ENCODE measurements at places on chromosomes 12 and 14. TPM values are rescaled to one million over a fixed set of nuclear protein-coding genes. Genes with fewer than 3 reads are reported as not detected.

The NGB gene
- total RNA-seq = not detected

The GLIPR1 gene
- 38.5 TPM for total RNA-seq

The SRRM4 gene
- total RNA-seq = not detected

The MYO1A gene
- 0.31 TPM for total RNA-seq

The GLIPR1L1 gene
- not detected for total RNA-seq

The KRT82 gene
- total RNA-seq = not detected

The KRT85 gene
- total RNA-seq = not detected

The RNF212B gene
- not detected for total RNA-seq

The SYNDIG1L gene
- not detected for total RNA-seq

The KLHL33 gene
- not detected for total RNA-seq

- no peaks in the 10 kb centered on the region for H3K27me3 ChIP-seq
- H3K27ac ChIP-seq = no peak overlapping the region
- H3K4me3 ChIP-seq = no peak overlapping the region
Measured at GRCh38 chr14:85391892-85392291, 138.1 kb upstream of the FLRT2 start.

- H3K27me3 ChIP-seq = no peaks in the 10 kb centered on the region
- peaks cover 4% of the 10 kb centered on the region for H3K36me3 ChIP-seq
- H3K4me3 ChIP-seq = no peak within 1 kb of the TSS
- H3K4me1 ChIP-seq = peaks cover 5% of the 10 kb centered on the region
Measured at GRCh38 chr14:103928011-103928890, at the start of gene TDRD9. Gene TDRD9, plus strand, starts transcription at chr14:103928456. Its CDS starts 54 bp downstream, at chr14:103928510.

DNA sequence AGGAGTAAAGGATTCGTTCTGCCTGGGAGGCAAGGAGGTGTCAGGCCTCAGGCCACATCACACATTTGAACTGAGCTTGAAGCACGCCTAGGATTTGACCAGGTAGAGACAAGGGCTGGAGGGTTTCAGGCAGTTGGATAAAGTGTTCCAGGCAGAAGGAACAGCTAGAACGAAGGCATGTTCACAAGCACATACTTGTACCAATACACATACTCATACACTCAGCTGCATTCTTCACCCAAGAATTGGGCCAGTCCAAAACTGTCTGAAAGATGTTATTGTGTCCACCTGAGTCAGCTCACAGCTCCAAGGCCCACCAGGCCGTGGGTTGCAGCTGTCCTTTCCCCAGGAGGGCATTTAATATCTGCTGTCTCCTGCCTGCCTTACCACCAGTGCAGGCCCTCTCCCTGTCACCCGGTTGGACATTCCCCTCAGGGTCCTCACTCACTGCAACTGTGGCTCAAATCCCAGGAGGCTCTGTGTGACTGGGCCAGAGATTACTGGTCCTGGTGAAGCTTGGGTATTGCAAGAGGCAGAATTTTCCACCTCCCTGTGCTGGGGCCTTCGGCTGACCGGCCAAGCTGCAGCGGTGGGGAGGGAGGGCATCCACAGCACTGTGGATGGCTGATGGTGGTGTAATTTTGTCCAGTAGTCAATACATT, 12.8 kb upstream of the AQP2 start:
- no peak for DNase-seq
- H3K4me3 ChIP-seq = no peak overlapping the region
- H3K4me1 ChIP-seq = peaks cover 15% of the 10 kb centered on the region
- H3K27ac ChIP-seq = no peak overlapping the region

DNA sequence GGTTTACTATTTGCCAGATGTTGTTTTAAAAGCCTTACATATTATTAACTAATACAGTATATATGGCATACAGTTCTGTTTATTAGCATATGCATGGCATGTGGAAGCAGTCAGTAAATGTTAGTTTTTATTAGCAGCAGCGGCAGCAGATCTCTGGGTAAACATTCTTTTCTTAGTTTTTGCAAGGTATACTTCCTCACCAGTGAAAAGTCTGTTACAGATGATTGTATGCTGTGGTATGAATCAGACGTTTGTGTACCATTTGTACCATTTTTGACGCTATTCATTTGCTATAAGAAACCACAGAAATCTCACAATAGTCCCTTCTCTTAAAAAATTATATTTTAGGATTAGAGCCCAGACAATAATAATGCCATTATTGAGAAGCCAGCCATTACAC, 17.8 kb downstream of the STK38L start:
- no peaks in the 10 kb centered on the region for H3K27me3 ChIP-seq
- no peak overlapping the region for H3K4me3 ChIP-seq
- H3K36me3 ChIP-seq = no peaks in the 10 kb centered on the region
- DNase-seq = no peak
- H3K4me1 ChIP-seq = no peaks in the 10 kb centered on the region
- no peak overlapping the region for H3K27ac ChIP-seq

DNA sequence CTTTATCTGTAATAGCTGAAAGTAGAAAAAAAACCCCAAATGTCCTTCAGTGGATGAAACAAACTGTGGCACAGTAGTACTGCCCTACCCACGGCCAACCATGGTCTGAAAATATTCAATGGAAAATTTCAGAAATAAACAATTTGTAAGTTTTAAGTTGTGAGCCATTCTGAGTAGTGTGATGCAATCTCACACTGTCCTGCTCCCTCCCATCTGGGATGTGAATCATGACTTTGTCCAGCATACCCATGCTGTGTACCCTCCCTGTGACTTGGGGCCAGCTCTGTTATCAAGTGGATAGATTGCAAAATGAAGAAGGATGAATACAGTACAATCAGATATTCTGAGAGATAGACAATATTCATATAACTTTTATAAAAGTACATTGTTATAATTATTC, 106.2 kb downstream of the SMOC1 start:
- H3K27ac ChIP-seq = peak overlapping the region; percentile 23
- H3K4me1 ChIP-seq = peaks cover 33% of the 10 kb centered on the region
- H3K27me3 ChIP-seq = no peaks in the 10 kb centered on the region
- H3K36me3 ChIP-seq = peaks cover 12% of the 10 kb centered on the region

GRCh38 chr12:69404851-69405565, 45.5 kb downstream of the YEATS4 start:
- DNase-seq = no peak
- H3K36me3 ChIP-seq = no peaks in the 10 kb centered on the region
- H3K4me1 ChIP-seq = peaks cover 20% of the 10 kb centered on the region
- peak overlapping the region; percentile 72 for H3K27ac ChIP-seq

DNA sequence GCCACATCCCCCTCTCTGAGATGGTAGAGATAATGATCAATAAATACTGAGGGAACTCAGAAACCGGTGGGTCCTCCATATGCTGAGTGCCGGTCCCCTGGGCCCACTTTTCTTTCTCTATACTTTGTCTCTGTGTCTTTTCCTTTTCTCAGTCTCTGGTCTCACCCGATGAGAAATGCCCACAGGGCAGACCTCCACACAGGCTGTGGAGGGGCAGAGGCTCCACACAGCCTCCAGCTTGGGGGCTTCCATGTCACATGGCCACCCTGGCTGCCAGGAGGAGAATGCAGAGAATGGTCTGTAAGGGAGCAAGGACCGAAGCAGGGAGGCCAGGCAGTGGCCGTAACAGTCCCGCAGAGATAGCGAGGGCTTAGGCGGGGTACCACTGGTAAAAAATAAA, 105.9 kb downstream of the NTF3 start:
- no peak overlapping the region for H3K4me3 ChIP-seq
- no peaks in the 10 kb centered on the region for H3K27me3 ChIP-seq
- H3K27ac ChIP-seq = no peak overlapping the region
- DNase-seq = no peak

GRCh38 chr14:70995671-70996070, 88.4 kb downstream of the PCNX1 start:
- no peak overlapping the region for H3K4me3 ChIP-seq
- H3K27ac ChIP-seq = no peak overlapping the region
- peaks cover 8% of the 10 kb centered on the region for H3K4me1 ChIP-seq
- no peaks in the 10 kb centered on the region for H3K36me3 ChIP-seq
- DNase-seq = peak; percentile 14

DNA sequence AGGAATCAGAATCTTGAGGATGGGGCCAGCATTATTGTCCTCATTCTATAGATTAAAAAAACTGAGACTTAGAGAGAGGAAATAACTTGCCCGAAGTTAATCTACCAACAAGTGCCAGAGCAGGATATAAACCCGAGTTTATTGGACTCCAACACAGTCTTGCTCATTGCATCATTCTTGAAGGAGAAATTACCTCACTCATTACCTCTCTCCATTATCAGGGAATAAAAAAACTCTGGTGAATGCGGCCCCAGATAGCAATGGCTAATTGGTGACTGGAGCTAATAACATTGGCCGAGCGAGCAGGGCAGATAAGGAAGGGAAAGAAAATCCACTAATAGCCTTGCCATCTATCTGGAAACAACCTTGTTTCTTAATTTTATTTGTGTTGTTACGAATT, 24.7 kb upstream of the TMED10 start:
- peak overlapping the region; percentile 97 for H3K27ac ChIP-seq
- peaks cover 65% of the 10 kb centered on the region for H3K4me1 ChIP-seq
- no peak for DNase-seq
- peaks cover 12% of the 10 kb centered on the region for H3K36me3 ChIP-seq

DNA sequence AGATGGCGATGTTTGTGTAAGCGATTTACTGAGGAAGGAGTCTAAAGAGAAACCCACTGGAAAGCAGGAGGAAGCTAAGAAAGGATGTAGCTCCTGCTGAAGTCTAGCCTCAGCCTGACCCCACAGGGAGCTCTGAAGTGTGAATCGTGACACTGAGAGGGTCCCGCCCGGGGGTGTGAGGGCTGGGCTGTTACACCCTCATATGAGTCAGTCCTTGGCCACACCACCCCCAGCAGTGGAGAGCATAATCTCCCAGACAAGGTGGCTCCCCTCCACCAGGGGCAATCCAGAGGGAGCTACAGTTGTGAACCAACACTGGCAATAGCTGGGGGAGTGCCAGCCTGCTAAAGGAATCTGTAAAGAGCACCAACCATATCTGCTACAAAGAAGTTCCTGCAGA, 31.5 kb downstream of the SVOP start:
- no peaks in the 10 kb centered on the region for H3K4me1 ChIP-seq
- no peak for DNase-seq
- peaks cover 43% of the 10 kb centered on the region for H3K27me3 ChIP-seq
- H3K4me3 ChIP-seq = no peak overlapping the region
- no peak overlapping the region for H3K27ac ChIP-seq
- H3K36me3 ChIP-seq = no peaks in the 10 kb centered on the region

GRCh38 chr12:120534703-120535655, 823 bp downstream of the RNF10 start:
- H3K36me3 ChIP-seq = peaks cover 39% of the 10 kb centered on the region
- H3K4me1 ChIP-seq = peaks cover 21% of the 10 kb centered on the region
- DNase-seq = peak; percentile 67

GRCh38 chr12:3150931-3151835, 74.0 kb downstream of the TSPAN9 start:
- no peak overlapping the region for H3K27ac ChIP-seq
- H3K36me3 ChIP-seq = no peaks in the 10 kb centered on the region
- H3K27me3 ChIP-seq = peaks cover 43% of the 10 kb centered on the region
- H3K4me3 ChIP-seq = no peak overlapping the region
- H3K4me1 ChIP-seq = no peaks in the 10 kb centered on the region

GRCh38 chr14:100678469-100678828, 48.2 kb upstream of the DLK1 start:
- no peak for DNase-seq
- H3K27ac ChIP-seq = no peak overlapping the region
- H3K4me1 ChIP-seq = peaks cover 14% of the 10 kb centered on the region
- H3K27me3 ChIP-seq = peaks cover 44% of the 10 kb centered on the region

DNA sequence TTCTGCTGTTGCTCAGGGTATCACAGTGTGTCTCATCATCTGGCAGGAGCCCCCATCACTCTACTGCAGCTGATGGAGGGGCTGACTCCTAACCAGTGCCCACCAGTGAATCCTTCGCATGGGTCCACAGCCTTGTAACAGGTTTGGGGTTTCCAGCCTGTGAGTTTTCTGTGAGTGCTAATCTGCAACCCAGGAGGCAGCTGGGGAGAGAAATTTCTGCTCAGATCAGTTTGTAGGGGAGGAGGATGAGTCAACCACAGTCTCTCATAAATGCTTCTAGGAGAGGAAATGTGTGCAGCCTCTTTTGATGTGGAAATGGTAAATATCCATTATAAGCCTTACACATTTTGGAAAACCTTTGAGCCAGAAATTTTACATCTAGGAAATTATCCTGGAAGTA, 871.3 kb downstream of the AACS start:
- H3K27me3 ChIP-seq = no peaks in the 10 kb centered on the region
- H3K4me3 ChIP-seq = no peak overlapping the region
- H3K36me3 ChIP-seq = no peaks in the 10 kb centered on the region
- no peaks in the 10 kb centered on the region for H3K4me1 ChIP-seq
- H3K27ac ChIP-seq = no peak overlapping the region

GRCh38 chr12:18340786-18341185, 79.5 kb downstream of the PIK3C2G start:
- H3K4me3 ChIP-seq = no peak overlapping the region
- no peak overlapping the region for H3K27ac ChIP-seq
- no peaks in the 10 kb centered on the region for H3K27me3 ChIP-seq
- no peaks in the 10 kb centered on the region for H3K4me1 ChIP-seq
- H3K36me3 ChIP-seq = no peaks in the 10 kb centered on the region

- H3K27me3 ChIP-seq = no peaks in the 10 kb centered on the region
- no peaks in the 10 kb centered on the region for H3K36me3 ChIP-seq
- no peak overlapping the region for H3K27ac ChIP-seq
Measured at GRCh38 chr14:81427348-81428058, 27.4 kb upstream of the STON2 start.

GRCh38 chr12:49388682-49389386, 21.6 kb downstream of the SPATS2 start:
- no peak overlapping the region for H3K27ac ChIP-seq
- DNase-seq = no peak
- H3K4me1 ChIP-seq = no peaks in the 10 kb centered on the region
- H3K4me3 ChIP-seq = no peak overlapping the region
